Muscle of leg (tissue), 16 donors: ENCODE measurements at places on chromosomes 6 and 20.
A peak's percentile ranks its signal among the peaks of the same experiment; 100 is the strongest.

GRCh38 chr20:41452226-41452625, 85.6 kb upstream of the EMILIN3 start:
- no peak for DNase-seq

DNA sequence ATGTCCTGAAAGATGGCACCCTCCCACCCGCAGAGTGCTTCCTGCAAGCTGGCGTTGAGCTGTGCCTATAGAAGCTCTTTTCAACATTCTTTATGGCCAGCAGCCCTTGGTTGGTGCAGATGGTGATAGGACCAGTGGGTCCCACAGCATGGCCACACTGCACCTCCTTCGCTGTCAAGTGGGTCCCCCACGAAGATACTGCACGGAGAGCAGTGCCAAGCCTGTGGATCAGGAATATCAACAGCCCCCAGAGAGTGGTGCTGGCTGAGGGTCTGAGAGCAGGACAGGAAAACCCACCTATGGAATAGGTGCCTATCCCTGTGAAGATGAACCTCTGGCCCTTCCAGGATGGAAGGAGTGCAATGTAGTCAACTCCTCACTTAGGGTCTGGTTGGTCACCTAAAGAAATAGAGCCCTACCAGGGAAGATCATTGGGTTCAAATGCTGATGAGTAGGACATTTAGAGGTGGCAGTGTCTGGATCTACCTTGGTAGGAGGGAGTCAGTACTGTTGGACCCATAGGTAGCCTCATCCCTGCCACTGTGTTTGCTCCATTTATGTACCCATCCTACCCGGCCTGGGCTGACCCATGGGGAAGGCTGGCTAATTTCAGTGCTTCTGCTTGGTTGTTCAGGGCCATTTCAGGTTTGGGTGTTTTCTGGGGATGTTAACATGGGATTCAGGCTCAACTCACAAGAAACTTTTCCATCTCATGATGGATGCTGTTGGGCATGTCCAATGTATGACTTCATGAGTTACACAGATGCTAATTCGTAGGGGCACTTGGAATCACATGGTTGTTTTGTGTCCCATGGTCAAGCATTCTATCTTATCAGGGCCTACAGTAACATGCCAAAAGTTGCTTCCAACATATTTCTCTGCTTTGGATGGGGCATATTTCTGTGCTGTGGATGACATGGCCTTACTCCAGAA, 33.4 kb upstream of the MICB start:
- DNase-seq: no peak

DNA sequence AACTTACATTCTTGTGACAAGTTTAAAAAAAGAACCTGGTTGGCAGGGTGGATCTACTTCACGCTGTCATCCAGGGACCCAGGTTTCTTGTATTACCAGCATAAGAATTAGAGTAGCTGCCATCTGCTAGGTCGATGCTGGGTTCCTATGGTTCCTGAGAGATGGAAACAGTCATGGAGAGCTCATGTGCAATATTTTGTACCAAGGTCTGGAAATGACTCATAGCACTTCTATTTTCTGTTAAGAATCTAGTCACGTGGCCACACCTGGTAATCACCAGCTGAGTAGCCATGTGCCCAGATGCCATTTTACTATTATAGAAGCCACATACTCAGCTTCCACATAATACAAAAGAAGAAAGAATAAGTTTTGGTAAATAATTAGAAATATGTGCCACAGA, 171.3 kb downstream of the CD83 start:
- DNase-seq: no peak

GRCh38 chr6:84539122-84539856, 225.1 kb downstream of the TBX18 start:
- DNase-seq: peak; percentile 37

DNA sequence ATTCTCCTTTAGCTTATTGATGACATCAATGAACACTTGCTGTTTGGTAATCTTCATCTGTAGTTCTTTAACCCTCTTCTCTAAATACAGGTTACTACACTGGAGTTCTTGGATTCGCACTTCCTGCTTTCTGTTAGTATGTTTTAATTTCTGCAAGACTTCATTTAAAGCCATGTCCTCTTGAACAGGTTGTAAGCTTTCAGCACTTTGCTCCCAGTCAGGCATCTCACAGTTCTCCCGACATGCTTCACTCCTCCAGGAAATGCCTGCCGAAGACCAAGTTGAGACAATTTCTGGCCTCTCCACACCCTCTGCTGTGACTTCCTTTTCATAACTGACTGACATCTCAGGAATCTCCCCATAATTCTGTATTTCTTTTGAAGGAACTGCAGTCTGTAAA, 15.8 kb downstream of the CAGE1 start:
- no peak for DNase-seq

GRCh38 chr6:41900861-41901260, 5.7 kb upstream of the USP49 start:
- DNase-seq: no peak

- DNase-seq: no peak
Observed at GRCh38 chr6:11833626-11834592, 55.3 kb upstream of the ADTRP start.

DNA sequence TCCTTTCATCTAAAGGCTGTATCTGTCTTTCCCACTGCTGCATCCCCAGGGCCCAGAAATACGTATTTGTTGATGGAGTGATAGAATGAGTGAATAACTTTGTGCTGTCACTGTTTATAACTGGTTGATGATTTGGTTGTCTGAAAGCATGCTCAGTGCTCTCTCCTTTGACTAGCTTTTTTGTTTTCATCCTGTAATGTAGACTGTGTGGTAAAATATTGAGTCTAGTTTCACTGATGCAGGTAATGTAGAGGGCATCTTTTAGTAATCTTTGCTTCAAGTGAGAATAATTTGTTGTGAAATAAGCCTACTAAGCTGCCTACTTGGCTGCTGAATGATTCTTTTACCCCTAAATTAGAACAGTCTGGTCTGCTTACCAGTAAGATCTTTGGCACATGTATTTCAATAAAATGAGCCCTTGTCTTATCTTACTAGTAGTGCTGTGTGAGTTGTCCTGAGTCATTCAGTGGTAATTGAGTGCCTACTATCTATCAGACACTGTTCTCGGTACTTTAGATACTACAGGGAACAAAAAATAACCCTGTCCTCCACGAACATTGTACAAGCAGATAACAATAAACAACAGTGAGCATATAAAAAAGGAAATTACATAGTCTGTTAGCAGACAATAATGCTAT, 39.9 kb downstream of the MAPK14 start:
- DNase-seq: no peak

GRCh38 chr20:1526310-1526709, 31.2 kb downstream of the SIRPD start:
- no peak for DNase-seq

DNA sequence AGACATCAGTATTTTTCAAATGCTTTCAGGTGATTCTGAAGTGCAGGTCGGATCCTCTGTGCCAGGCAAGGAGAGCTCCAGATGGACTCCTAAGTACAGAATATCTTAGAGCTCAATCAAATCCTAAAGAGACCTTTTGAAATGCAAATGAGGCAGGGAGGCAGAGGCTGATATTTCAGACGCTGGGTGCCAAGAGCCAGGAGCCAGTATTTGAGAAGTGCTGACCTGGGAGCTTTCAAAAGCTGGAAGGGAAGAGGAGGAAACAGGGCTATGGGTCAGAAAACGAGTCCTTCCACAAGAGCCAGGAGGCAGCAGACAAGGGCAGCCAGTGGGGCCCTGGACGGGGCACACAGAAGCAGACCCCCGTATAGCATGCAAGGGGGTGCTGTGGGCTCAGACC, 46.1 kb upstream of the DSN1 start:
- no peak for DNase-seq

DNA sequence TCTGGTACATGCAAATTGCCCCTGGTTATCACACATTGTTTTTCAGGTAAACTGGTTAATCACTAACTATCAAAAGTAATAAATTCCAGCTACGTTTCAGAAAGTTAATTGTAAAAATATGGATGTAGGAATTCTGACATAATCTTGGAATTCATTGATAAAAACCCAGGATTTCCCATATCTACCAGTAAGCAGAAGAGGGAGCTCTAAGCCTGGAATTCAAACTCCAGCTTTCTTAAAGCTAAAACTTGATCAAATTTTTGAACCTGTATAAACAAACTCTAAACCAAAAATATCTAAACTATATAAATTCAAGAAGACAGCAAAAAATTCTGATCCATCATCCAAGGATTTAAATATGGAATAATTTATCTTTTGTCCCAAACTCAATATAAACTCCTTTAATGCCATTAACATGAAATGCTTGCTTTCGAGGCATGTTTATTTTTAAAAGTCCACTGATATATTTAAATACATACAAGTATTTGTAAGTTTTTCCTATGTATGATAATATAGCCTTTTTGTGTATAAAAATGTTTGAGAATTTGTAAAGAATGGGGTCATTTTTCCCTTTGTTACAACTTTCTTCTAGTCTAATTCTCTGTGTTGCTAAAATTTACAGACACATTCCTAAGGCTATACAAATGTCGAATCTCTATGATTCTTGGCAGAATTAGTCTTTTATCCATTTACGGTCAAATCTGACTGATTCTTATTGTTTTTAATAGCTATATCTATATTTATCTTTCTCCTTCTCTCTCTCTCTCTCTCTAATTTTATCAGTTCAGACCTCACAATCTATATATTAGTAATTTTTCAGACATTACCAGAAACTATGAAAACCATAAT, 91.4 kb upstream of the RNF217 start:
- peak; percentile 47 for DNase-seq

- DNase-seq: no peak
Observed at GRCh38 chr6:130994319-130995097, 68.5 kb downstream of the EPB41L2 start.

GRCh38 chr6:127980996-127981395, 80.1 kb upstream of the THEMIS start:
- no peak for DNase-seq

- no peak for DNase-seq
Observed at GRCh38 chr6:165937564-165938358, 229.9 kb downstream of the TBXT start.

DNA sequence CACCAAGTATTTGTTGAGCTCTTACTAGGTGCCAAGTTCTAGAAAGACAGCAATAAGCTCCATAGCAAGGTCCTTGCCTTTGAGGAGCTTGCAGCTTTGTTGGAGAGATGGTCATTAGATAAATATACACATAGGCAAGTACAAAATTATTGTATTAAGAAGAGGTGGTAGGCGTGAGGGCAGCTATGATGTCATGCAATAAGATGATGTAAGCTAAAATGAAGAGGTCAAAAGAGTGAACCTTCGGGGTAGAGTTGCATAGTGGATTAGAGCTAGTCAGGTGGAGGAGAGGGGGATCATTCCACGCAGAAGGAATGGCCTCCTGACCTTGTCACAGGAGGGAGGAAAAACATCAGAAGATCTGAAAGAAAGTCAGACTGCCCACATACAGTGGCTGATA, 141.9 kb upstream of the PCSK2 start:
- DNase-seq: no peak

DNA sequence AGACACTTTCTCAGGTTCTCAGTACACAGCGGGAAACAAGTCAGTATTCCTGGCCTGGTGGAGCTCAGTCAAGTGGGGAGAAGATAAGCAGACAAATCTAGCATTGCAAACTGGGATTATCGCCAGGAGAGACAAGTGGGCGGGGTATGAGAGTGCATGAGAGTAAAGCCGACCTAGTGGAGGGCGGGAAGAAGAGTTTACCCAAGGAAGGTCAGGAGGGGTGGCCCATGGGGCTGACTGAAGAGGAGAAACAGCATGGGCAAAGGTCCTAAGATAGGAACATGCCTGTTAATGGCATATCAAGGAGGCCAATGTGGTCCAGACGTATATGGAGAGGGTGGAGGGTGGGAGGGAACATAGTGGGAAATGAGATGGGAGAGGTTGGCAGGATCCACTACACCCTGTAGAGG, 12.4 kb upstream of the CSNK2A1 start:
- DNase-seq: no peak

DNA sequence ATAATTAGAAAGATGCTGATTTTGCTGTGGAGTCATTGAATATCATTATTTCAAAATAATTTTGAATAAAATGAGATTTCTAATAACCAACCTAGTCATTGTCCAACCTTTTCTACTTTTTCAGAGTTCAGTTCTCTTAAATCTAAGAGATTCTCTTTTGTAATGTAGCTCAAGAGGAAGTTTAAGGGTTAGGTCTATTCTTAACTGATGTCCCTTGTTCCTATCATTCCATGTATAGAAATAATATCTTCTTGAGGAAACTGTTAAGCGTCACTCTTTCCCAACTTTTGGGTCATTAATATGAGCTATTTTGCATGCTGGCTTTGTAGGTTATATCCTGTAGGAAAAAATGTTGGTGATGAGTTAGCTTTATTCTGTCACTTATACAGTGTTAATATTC, 27.0 kb downstream of the RNF144B start:
- DNase-seq: no peak

- DNase-seq: peak; percentile 31
Observed at GRCh38 chr6:105759946-105760345, 326.2 kb upstream of the PRDM1 start.

- no peak for DNase-seq
Observed at GRCh38 chr6:114135363-114135971, 164.5 kb upstream of the HDAC2 start.

- peak; percentile 91 for DNase-seq
Observed at GRCh38 chr20:31811796-31812728, 7.1 kb upstream of the MYLK2 start.
